Nephron progenitor cell (in vitro differentiated cells): ENCODE measurements at places on chromosomes 11 and 22.
A peak's percentile ranks its signal among the peaks of the same experiment; 100 is the strongest.

DNA sequence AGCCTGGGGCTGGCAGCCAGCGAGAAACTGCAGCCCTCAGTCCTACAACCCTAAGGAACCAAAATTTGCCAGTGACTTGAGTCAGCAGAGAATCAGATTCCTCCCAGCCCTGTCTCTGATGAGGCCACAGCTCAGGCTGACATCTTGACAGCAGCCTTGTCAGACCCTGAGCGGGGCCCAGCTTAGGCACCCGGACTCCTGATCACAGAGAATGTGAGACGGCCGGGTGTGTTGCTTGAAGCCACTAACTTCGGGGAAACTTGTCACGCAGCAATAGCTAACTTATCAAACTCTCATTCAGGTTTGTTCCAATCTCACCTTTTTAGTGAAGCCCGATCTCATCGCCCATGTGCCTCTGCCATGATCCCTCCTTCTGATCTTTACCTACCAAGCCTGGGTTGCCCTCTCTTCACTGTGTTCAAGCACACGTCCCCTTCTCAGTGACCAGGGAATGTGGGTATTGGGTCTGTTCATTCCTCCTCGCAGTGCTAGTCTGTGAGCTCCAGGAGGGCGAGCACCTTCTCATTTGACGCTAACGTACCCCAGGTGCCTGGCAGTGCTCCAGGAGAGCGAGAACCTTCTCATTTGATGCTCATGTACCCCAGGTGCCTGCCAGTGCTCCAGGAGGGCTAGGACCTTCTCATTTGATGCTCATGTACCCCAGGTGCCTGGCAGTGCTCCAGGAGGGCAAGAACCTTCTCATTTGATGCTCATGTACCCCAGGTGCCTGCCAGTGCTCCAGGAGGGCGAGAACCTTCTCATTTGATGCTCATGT is 280.7 kb downstream of the BRD1 start:
- no peak for DNase-seq

GRCh38 chr11:117099696-117100095 is 1.5 kb upstream of the SIK3 start:
- DNase-seq = no peak

DNA sequence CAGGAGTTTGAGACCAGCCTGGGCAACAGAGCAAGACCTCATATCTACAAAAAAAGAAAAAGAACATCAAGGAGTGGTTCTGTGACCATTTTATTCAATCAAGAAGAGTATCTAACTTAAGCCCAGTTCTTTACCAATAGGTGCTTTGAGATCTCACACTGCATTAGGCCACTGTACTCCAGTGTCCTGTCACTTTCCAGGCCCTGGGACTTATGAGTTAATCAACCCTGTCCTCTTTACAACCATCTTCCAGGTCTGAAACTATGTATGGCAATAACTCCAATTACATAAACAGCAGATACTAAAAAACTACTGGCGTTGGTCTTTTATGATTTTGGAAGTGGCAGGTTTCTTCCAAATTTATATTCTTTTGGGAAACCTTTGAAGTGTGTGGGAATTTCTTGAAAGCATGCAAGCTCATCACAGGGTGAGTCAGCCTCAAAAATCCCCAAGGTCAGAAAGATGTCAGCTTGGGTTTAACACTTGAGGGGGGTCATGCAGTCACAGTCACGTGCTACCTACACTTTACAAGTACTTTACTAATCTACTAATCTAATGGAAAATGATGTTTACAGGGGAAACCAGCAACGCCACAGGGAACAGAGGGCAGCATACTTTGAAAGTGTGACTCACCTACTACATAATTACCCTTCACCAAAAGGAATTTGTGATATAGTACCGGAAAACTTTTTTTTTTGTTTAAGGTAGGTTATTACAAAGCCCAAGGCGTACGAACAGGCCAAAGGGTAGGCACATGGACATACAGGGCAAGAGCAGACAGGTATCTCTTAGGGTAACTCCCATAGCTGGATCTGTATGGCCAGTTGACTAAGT is 15.6 kb downstream of the PISD start:
- no peak for DNase-seq

DNA sequence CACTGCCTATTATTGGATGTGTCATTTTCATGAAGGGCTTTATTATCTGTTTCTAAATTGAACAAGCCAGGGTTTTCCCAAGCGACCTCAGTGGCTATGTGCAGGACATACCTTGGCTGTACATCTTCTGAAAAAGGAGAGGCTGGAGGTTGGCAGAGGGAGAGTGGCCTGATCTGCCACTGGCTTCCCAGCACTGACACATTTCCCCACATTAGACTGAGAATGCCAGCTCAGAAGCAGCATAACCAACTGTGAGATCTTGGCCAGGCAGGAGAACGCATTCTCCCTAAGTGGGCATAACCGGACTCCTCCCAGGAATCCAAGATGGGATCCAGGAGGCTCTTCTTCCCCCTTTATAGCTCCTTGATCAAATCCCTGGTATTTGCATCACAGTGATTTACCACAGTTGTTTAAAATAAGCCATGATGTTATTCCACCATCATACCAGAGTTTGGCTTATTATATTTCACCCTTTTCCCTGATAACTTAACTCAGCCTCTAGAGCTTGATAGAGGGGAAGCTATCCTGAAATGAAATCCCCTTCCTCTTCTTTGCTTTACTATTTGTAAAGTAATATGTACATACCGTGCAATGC is 33.8 kb downstream of the AMOTL1 start:
- DNase-seq = no peak

DNA sequence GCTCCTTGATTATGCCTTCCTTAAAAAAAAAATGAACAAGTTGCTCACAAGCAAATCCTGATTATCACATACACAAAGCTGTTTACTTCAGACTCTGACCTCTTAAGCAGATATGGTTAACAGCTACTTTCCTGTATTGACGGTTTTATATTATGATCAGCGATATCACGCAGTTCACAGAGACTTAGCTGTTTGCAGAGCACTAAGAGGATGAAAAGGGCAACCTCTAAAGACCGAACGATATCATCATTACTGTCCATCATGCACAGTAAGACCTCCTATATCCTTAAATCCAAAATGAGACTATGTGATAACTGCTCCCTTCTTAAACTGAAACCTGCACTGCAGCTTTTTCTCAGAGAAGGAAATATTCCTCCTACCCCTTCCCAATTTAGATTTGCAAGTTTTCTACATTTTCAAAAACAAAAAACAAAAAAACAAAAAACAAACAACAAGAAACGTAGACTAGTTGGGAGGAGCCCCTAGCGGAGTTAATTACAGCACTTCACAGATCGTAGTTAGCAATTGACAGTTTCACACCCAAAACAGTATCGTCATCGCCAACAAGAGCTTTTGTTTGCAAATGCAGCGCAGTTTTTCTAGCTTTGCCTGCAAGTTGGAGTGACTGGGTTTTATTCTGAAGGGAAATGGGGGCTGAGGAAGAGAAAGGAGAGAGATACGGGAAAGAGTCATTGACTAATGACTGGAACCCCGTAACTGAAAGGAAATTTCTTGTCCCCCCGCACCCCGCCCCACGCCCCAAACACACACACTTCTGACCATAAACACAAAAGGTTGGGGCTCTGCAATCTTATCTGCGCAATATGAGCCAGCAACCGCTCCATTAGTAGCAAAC is 1.2 kb downstream of the DDX6 start:
- DNase-seq = no peak

- DNase-seq = no peak
These were observed 96.2 kb upstream of the MTMR2 start for GRCh38 chr11:96019810-96020747.

GRCh38 chr11:45933131-45933831 is 10.8 kb downstream of the LARGE2 start:
- DNase-seq = no peak

GRCh38 chr11:39036021-39036420 is 2423.4 kb downstream of the LRRC4C start:
- DNase-seq = no peak

DNA sequence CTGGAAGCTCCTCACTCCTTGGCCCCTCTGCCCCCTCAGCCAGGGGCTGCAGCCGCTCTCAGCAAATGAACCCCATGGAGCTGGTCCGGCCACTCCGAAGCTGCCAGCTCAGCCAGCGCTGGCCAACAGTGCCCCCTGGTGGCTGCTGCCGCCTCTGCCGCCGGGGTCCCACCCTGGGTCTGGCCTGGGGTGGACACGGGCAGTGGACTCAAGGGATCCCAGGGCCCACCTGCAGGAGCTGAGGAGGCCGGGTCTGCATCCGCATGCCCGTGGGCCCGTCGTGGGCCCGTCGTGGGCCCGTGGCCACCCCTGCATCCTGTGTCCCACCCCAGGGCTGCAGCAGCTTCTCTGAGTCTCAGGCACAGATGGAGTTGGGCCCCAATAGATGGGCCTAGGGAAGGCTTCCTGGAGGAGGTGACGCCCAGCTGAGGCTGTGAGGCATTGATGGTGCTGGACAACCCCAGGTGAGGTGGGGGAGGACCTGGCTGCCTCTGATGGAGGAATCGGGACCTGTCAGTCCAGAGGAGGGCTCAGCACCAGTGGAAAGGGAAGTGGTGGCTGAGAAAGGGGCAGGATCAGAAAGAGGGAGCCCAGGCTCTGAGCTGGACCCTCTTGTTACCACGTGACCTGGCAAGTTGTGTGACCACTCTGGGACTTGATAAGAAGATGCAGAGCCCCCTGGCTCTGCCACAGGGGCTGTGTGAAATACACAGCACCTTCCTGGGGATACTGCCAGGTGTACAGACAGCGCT is 522.3 kb downstream of the BRD1 start:
- peak; percentile 97 for DNase-seq

GRCh38 chr11:10414659-10415058 is 40.4 kb upstream of the AMPD3 start:
- no peak for DNase-seq

GRCh38 chr11:55714982-55715888 is 53.2 kb downstream of the OR4C6 start:
- DNase-seq = no peak

GRCh38 chr22:33883561-33883960 is 36.7 kb downstream of the LARGE1 start:
- DNase-seq = no peak

GRCh38 chr11:65058012-65058411 is 341 bp downstream of the NAALADL1 start:
- DNase-seq = no peak

- no peak for DNase-seq
These were observed 366.7 kb upstream of the NARS2 start for GRCh38 chr11:78941226-78941851.

GRCh38 chr22:34829485-34829884 is 236.5 kb upstream of the ISX start:
- DNase-seq = no peak

GRCh38 chr22:43240614-43241013 is 53.7 kb upstream of the TTLL12 start:
- no peak for DNase-seq

DNA sequence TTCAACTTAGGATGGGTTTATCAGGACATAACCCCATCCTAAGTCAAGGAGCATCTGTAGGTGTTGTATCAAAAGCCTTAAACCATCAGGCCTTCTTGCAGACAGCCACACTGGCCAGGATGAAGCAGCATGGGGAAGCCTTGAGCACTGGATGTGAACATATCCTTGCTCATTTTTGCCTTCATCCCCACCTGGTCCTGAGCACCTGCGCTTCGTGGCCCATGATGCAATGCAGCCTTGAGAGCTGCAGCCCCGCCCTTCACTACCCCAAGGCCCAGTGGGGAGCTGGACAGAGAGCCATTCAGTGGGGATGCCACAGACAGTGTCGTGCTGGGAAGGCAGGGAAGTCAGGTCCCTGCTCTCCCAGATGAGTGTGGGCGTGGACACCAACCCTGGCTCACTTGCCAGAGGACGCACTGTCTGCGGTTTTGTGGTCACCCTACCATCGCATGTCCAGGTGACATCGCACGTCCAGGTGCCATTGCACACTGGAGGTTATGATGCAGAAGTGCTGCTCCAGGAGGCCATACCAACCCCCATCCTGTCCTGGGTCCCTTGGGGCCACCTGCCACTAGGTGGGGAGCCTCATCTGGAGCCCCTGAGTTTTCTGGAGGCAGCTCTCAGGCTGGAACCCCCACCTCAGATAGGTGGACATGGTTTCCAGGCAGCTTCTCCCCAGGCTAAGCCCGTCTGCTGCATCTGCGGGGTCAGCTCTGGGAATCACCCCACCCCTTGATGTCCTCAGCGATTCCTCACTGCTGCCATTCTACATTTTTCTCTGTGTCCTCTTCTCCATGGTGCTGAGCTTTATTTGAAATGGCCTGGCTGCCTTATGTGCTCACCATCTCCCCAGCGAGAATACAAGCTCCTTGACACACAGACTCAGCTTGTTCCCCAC is 14.4 kb downstream of the GNAZ start:
- no peak for DNase-seq

GRCh38 chr11:105132716-105133511 is 6.7 kb downstream of the CARD18 start:
- no peak for DNase-seq

- no peak for DNase-seq
These were observed 106.0 kb upstream of the LMO1 start for GRCh38 chr11:8369592-8370205.

GRCh38 chr11:61918938-61919704 is 1.8 kb upstream of the RAB3IL1 start:
- no peak for DNase-seq

DNA sequence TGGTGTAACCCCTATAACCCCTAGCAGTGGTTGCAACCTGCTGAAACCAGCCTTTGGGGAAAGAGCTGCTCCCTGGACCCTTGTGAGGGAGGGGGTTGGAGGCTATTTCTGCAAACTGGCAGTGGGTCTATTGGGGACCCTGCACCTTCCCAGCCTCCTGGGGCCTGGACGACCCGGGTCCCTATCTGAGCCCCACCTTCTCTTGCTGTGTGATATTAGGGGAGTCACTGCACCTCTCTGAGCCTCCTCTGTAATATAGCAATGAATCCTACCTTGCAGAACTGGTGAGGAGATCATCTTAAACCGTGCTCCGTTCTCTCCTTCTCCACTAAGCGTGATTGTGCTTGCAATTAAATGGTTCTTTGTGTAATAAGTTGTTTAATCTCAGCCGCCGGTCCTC is 24.0 kb upstream of the MPPED1 start:
- no peak for DNase-seq

DNA sequence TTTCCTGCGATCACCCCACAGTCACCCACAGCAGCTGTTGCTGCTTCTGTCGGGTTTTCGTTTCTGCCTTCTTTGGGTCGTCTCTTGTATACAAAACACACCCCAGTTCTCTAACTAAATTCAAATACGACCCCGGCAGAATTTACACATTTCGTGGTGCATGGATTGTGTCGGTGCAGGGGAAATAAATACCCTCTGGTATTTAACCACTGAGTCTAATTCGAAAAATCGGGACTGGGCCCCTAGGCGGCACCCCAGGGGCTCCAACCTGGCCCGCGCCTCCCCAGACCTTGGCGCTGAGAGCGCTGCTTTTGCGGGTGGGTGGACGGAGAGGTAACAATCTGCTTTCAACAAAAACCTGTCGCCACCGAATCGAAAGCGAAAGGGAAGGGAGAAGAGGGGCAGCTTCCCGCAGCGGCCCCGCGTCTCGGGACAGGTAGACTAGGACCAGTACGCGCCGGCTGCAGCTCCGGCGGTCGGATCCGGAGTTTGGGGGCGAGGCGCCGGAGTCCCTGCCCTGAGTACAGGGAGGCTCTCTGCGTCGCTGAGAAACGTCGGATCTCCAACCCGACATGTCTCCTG is 4.4 kb downstream of the ALX4 start:
- DNase-seq = peak; percentile 42

- DNase-seq = no peak
These were observed 9.7 kb upstream of the CCKBR start for GRCh38 chr11:6249770-6250555.
